ENCODE measurements at places on chromosomes 4 and X.

DNA sequence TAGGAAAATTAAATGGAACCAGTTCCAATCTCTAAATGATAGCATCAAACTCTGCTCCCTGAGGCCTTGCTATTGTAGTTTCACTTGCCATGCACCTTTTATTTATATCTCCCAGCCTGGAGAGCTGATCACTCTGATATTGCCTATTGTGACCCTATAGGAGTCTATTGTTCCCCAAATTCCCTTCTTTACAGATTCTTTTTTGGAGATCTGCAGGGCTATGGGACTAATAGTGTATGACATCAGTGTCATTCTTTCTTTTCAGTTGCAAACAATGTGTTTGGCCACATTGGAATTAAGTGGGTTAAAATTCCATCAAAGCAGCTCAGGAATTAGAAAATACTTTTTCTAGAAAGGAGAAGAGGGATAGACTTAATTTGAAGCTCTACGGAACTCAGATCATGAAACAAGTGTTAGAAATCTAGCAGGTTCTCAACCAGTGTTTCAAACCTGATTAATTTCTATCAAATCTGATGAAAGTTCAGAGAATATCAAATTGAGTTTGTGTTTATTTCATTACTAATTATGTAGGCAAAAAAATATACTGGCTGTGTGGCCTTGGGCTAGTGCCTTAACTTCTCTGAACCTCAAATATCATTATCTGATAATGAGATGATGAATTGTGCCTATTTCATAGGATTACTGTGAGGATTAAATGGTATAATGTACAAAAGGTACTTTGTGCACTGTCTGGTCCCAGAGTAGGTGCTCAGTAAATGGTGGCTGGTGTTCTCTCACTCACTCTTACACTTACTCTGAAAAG lies 71.4 kb downstream of the COL4A6 start:
- DNase-seq: no peak

DNA sequence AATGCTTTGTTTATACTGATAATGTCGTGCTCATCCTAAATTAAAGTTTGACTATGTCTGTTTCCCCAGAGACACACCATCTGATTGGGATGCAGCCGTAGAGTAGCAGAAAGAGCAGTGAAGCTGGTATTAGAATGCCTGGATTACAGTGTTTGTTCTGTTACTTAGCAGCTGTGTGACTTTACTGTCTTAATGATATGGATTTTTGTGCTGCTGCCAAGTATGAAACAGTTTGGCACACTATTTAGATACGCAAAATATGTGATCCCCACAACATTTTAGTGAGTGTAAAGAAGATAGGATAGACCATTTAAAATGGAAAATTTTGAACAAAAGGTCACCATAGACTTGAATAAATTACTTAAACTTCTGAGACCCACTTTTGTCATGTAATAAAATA lies 1.2 kb upstream of the CHIC1 start:
- no peak for DNase-seq

GRCh38 chr4:155952501-155952901 lies 1.2 kb downstream of the CTSO start:
- no peak for DNase-seq

- DNase-seq: no peak
Measured at GRCh38 chr4:170242471-170242870, 152.7 kb upstream of the AADAT start.

DNA sequence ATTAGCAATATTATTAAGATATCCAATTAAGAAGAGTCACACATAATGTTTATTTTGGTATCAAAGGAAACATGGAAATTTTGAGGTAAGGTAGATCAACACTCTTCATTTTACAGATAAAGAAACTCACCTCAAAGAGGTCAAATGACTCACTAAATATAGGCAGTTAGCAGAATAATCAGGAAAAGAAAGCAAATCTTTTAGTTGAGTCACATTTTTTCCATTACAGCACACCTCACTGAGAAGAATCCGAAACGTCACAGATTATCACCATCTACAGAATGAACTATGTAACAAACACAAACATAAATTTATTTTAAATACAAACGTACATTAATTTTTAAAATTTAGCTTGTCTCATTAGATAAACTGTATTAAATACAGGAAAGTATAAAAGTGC lies 70.1 kb downstream of the TMEM47 start:
- no peak for DNase-seq
